ENCODE measurements at places on chromosomes 2 and 18.

DNA sequence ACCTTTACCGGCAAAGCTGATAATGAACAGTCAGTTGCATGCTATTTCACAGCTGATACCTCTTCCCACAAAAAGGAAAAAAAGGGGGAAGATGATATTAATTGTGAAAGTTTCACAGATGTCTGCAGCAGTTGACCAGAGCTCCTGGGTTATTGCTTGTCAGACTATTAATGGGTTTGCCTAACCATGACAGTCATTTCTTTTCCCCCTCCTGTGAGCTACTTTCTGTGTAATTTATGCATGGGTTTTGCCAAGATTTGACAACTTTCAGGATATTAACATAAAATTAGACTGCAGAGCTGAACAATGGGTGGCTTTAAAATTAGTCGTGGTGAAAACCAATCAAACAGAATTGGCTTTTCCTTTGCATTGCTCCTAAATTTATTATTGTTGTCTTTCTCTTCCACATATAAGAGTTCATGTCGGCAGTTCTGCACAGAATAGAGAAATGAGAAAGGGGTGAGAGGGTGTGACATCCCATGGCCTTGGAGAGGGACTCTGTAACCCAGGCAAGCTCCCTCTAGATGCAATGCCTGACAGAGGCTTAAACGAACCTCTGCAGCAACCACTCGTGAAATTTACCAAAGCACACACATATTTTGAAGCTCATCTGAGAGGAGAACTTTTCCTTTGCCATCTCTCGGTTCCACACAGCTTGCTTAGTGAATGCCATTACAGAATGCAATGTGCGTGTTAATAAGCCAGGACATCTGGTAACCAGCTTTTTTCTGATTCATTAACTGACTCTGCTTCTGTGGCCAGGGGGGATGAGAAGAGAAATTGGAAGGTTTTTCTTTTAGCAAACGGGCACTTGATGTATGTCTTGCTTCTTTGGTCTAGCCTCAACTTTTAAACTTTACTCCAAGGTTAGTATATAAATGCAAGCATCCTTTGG lies 82.2 kb upstream of the ITGA4 start:
- DNase-seq = no peak

DNA sequence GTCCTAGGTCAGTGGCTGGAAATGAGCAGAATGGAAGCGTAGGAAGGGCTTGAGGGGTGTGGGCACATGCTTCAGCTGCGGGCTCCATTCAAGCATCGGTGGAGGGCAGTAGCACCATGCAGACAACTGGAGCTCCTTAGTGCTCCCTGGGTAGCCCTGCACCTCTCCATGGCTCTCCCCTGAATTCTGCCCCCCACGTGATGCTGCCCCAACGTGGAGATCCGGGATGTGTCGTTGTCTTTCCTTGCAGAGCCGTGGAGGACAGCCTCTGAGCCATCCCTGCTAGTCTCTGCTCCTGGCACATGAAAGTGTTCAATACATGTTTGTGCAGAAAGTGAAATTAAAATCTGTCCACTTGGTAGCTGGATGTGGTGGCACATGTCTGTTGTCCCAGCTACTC lies 94.5 kb downstream of the SH3RF3 start:
- no peak for DNase-seq

- DNase-seq = no peak
Observed at GRCh38 chr2:101047774-101048173, 45.7 kb downstream of the RPL31 start.

- no peak for DNase-seq
Observed at GRCh38 chr2:224574423-224575084, 10.6 kb downstream of the CUL3 start.

DNA sequence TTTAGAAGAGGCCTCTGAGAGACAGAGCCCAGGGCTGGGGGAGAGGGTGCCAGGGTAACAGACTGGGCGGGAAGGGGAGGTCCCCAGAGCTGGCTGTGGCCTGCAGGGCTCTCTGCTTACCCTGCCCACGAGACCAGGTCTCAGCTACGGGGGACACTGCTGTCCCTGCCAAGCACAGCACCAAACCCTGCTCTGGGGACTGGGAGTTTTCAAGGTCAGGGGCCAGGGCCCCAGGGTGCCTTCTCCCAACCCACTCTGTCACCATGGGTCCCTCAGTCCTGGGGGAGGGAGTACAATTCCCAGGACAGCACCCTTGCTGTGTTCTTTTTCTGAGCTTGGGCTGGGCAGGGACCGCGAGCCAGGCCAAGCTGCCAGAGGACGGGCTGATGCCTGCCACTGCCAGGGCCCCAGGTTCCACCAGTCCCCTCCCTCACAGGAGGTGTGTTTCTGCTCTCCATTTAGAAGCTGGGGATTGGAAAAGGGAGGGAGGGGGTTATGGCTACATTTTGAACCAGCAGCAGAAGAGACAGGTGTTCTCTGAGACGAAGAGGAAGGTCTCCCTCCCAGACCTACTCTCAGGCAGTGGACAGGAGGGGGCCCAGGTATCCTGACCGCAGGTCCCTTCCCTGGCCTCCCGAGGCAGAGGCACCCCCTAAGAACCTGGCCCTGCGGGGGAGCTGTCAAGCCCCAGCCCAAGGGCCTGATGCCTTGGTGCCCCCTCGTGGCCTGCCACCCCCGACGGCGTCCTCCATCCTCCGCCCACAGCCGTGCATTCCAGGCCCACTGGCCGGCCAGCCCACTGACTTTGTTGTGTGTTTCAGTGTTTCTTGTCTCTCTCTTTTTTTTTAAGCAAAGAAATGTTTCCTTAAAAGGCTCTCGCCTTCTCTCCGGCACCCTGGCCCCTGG lies 80.4 kb downstream of the TNS1 start:
- peak; percentile 67 for DNase-seq

DNA sequence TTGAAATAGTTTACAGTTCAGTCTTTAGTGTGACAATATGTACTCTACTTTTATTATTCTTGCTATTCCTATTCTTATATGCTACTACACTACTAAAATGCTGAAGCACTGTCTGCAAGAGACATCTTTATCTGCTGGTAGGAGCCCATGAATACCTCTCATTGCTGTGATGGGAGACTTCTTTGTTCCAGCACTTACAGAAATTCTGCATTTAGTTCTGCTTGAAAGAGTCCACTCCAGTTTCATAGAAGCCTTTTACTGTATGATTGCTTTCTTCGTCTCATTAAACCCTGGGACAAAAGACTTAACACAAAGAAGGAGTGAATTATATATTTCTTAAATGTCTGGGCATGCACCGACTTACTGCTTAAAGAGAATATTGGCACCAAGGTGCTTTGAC lies 272.7 kb downstream of the CD226 start:
- no peak for DNase-seq

DNA sequence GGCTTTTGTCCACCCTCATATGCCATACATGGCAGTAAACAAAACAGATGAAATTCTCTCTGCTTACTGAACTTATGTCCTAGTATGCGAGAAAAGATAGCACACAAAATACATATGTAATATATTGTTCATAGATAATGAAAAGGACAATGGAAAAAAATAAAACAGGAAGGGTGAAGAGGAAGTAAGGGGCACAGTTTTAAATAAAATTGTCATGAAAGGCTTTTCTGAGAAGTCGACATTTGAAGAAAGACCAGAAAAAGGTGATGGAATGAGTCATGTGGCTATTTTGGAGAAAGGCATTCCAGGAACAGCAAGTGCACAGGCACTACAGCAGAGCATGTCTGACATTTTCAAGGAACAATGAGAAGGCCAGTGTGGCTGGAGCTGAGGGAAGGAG lies 56.4 kb downstream of the KCNH7 start:
- DNase-seq = no peak

DNA sequence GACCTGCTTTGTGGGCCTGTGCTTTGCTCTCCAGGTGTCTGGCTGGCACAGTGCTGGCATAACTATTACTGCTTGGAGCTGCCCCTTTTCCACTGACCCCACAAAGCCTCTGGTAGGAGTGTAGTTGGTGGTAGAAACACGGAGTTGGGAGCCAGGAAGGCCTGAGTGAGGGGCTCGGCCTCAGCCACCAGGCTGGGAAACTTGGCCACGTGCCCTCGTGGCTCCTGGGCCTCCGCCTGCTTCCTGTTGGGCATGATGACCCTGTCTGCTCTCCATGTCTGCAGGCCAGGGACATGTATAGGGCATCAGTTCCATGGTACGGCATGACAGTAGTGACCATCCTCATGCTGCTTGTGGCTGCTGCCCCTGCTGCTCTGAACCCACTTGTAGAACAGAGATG lies 241.2 kb downstream of the FAM210A start:
- no peak for DNase-seq

GRCh38 chr2:188391354-188391753 lies 99.7 kb downstream of the GULP1 start:
- no peak for DNase-seq

DNA sequence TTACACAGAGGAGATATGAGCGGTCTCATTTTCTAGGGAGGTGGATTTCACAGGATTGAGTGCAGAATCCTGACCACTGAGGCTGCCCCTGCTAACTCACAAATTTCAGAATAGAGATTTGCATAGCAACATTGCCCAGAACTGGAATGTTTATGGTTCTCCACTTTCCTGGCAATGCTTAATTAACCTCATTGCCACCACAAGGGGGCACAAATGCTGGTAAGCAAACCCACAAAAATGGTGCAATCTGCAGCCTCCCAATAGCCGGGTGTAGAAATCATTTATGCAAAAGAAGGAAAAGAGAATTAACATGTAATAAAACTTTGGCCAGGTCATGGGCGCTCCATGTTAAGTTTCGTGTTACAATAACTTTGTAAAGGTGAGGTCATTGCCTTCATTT lies 112.4 kb downstream of the CYRIA start:
- DNase-seq = peak; percentile 21

GRCh38 chr2:102256276-102256675 lies 55.1 kb upstream of the IL1RL1 start:
- DNase-seq = no peak

GRCh38 chr2:140918426-140918825 lies 1212.4 kb downstream of the LRP1B start:
- no peak for DNase-seq

GRCh38 chr18:5868218-5868854 lies 27.0 kb downstream of the TMEM200C start:
- peak; percentile 60 for DNase-seq

DNA sequence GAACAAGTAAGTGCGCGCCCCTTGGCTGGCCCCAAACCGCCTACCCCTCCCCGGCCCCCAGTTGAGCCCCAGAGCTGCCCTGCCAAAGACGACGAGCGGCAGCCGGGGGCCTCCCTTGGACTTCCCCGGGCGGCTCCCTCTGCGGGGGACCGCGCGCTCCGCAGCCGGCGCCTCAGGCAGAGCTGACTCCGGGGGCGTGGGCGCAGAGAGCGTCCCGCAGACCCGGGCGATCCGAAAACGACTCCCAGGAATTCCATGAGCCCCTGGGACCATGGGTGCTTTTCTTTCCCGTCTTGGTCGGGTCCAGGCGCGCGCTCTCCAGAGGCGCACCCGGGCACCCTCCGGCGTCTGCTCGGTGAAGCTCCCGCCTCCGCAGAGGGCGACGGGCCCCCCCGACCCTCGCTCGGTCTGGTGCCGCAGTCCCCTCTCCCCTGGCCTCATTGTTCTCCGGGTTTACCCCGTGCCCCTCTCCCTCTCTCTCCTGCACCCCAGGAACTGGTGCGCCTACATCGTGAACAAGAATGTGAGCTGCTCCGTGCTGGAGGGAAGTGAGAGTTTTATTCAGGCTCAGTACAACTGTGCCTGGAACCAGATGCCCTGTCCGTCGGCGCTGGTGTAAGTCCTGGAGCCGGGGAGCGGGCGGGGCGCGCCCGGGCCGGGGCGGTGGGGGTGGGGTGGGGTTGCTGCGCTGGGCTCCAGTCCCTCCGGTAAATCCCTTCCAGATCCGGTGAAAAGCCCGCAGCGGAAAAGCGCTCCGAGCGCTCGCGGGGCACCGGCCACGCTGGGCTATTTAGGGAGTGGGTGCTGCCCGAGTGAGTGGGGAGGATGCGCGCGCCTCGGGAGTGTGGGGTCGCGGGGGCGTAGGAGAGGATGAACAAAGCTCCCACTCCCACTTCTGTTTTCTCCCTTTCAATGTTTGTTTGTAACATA lies 776 bp downstream of the EMILIN2 start:
- DNase-seq = no peak

- no peak for DNase-seq
Observed at GRCh38 chr2:33126552-33126951, 179.8 kb downstream of the LTBP1 start.

GRCh38 chr2:142796588-142796987 lies 80.9 kb upstream of the KYNU start:
- DNase-seq = no peak

- DNase-seq = peak; percentile 69
Observed at GRCh38 chr18:22044474-22045220, 124.7 kb upstream of the GATA6 start.

DNA sequence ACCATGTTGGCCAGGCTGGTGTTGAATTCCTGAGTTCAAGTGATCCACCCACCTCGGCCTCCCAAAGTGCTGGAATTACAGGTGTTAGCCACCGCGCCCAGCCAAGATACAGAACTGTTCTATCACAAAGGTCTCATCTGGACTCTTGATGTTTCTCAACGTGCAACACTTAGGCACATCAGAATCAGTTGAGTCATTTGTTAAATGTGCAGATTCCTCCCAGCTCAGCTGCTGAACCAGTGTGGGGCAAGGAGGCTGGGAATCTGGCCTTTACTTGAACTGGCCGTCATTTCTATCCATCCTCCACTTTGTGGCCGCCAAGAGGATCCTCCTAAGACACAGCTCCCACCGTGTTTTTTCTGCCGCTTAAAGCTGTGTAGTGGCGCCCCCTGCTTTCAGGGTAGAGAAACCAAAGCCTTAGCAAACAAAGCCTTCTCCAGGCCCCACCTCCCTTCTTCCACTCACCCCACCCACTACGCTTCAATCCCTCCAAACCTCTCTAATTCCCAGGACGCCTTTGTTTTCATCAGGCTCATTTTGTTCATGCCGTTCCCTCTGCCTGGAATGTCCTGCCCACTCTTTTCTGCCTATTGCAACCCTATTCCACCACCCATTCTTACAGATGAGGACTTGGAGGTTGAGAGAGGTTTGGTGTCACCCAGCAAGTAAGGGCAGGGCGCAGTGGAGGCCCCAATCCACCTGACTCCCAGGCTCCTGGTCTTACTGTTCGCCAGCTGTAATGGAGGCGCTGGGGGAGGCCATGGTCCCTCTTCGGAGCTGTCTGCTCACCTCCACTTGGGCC lies 776 bp upstream of the SPEG start:
- no peak for DNase-seq

- no peak for DNase-seq
Observed at GRCh38 chr2:241443486-241444223, 64.7 kb downstream of the STK25 start.

GRCh38 chr2:28747714-28748113 lies 3.9 kb upstream of the PPP1CB start:
- DNase-seq = peak; percentile 67

GRCh38 chr2:29431485-29431884 lies 316.3 kb downstream of the CLIP4 start:
- DNase-seq = no peak

- DNase-seq = no peak
Observed at GRCh38 chr2:61671561-61672315, 133.6 kb upstream of the XPO1 start.

All from prostate gland (tissue), 2 donors.